ENCODE measurements at places on chromosomes 2 and 18.

DNA sequence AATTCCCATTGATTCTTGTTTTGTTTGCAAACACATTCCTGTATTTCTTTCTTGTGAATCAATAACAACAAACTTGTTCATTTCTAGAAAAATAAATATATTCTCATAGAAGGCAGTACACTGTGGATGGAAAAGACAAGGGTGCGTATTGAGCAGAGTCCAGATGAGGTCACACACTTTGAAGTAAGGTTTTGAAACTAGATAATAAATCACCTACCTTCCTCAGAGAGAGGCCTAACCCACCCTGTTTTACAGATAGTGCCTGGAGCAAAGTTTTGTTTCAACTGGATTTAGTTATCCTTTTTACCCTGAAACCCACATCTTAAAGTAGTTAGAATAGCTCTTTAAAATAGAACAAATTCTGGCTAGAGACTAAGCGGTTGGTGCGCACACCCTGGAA lies 137.1 kb upstream of the PIEZO2 start:
- DNase-seq = no peak

DNA sequence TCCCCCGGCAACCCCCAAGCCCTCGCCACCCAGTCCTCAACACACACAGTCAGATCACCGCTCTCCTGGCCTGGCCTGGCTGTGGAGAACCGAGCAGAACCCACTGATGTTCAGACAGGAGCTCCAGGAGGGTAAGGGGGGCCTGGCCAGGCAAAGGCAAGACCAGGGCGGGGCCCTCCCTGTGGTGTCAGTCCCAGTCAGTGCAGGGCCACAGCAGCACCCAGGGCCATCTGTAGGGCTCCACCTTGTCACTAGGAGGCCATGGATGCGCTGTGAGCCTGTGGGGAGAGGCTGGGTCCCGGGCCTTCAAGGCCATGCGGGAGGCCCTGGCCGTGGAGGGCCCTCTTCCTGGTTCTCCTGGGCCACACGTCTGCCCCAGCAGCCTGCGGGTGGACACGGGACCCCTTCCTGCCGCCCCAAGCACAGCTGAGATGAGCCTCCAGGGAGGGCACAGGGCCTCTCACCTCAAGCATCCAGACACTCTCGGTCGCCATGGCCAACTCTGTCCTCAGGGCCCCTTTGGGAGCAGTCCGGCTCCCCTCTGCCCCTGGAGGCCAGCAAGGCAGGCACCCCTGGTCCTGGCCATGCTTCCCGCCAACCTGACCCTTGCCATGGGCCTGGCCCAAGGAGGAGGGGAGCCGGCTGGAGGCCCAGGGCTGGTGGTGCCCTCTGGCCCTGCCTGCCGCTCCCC lies 2.0 kb downstream of the ANO7 start:
- DNase-seq = peak; percentile 12

- DNase-seq = no peak
These were observed 594.4 kb downstream of the DPP10 start for GRCh38 chr2:115036818-115037217.

DNA sequence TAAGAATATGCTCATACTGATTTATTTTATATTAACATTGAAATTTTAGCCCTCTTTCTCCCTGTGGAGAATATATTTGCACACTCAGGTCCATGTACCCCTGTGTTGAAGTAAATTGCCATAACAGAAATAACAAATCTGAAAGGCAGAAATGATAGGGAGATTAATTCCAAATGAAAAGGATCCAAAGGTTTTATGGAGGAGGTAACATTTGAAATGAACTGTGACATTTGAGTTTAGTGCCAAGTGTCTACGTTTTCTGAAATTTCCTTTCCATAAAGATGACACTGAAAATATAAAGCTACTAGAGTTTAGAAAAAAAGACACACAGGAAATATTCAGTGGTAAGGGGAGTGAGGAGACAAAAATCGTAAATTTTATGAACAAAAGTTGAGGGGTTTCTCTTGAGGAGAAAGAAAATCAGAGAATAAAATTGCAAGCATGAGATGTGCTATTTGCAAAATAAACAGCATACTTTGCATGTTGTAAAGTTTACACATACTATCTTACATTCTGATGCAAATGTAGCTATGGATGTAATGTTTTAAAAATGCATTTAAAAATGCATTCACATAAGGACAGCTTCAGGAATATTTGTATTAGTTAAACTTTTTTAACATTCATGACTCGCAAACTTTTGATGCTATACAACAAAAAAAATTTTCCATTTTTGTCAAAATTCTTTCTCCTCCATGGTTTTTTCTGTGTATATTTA lies 69.5 kb downstream of the BAZ2B start:
- DNase-seq = no peak

DNA sequence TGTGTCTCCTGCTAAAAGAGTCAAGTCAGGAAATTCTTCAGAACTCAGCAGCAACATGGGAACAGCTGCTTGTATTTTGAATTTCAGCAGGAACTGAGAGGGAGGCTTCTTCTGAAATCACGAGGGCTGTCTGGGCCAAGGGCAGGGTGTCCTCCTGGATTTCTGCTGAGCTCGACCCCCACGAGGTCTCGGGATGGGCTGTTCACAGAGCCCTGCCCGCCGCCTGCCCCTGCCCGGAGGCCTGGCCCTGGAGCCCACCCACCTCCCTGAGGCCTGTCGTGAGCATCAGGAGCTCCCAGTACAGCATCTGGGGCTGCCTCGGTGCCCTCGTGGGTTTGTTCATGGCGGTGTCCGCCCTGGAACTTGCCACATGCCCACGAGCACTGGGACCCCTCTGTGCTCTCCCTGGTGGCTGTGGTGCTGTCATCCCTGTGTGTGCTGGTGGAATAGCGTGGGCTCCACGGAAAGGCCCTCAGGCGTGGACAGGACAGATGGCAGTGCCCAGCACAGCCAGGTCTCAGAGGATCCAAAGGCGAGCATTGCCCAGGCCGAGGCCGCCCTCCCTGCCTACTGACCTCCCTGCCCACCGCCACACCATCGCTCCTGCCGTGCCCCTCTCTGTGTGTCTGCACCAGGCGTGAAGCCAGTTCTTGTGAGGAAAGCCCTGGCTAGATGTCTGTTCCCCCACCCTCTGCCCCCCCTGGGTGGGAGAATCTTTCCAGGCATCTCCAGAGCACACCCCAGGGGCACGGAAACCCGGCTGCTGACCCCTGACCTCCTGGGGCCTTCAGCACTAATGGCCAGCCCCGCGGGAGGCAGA lies 25.9 kb downstream of the RAMP1 start:
- no peak for DNase-seq

GRCh38 chr2:46041434-46041833 lies 255.8 kb upstream of the EPAS1 start:
- DNase-seq = no peak

- DNase-seq = no peak
These were observed 207.1 kb upstream of the SMAD2 start for GRCh38 chr18:48137374-48138081.

DNA sequence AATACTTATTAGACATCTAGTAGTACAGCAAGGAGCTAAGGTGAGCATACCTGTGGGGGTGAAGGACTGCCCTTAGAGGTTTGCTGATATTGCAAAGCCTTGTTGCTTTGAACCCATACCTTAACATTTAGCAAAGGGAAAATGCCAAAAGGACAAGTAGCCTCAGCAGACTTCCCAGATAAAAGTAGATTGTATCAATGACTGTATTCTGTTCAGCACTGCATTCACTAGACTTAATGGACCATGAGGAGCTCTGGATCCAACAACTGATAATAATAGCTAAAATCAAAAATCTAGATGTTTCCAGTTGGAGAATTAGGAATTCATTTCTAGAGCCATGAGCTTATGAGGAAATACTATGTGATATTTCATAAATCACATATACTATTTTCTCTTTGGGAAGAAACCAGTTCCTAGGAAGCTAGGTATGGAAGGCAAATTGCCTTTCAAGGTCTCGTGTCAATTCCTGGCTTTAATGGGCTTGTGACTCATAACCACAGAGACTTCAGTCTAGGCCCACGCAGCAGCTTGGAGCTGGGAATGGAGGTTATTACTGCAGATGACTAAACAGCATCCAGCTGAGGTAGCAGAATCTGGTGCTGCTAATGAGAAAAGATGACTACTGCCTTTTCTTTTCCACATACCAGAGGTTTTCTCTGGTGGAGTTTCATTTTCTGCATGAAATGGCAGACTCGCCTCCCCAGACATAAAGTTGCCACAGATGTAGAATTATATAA lies 191.2 kb upstream of the NABP1 start:
- DNase-seq = peak; percentile 85

GRCh38 chr2:236626391-236627150 lies 56.9 kb downstream of the ACKR3 start:
- no peak for DNase-seq

GRCh38 chr18:76452357-76452756 lies 42.7 kb downstream of the ZNF516 start:
- no peak for DNase-seq

DNA sequence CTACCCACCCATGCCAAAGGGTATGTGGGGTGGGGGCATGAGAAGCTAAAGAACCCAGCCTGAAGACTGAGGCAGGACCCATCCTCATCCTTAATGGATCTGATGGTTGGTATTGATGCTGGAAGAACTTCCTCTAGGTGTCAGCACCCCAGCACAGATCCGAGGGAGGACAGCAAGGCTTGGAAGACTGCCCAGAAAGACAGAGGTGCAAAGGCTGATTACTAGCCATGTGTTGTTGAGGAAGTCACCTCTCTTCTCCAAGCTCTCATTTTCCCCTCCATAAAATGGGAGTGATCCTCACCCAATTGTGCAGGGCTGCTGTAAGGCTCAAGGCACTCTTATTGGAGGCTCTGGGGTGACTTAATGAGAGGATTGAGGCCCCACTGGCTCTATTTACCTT lies 256.5 kb downstream of the CELF4 start:
- DNase-seq = no peak

DNA sequence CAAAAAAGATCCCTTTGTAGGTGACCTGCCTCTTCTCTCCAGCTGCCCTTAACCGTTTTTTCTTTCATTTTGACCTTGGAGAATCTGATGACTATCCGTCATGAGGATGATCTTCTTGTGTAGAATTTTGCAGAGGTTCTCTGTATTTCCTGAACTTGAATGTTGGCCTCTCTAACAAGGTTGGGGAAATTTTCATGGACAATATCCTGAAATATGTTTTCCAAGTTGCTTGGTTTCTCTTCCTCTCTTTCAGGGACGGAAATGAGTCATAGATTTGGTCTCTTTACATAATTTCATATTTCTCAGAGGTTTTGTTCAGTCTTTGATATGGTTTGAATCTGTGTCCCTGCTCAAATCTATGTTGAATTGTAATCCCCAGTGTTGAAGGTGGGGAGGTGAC lies 34.0 kb downstream of the ZC3H8 start:
- no peak for DNase-seq

- peak; percentile 10 for DNase-seq
These were observed 558.8 kb upstream of the CDH2 start for GRCh38 chr18:28735731-28736130.

DNA sequence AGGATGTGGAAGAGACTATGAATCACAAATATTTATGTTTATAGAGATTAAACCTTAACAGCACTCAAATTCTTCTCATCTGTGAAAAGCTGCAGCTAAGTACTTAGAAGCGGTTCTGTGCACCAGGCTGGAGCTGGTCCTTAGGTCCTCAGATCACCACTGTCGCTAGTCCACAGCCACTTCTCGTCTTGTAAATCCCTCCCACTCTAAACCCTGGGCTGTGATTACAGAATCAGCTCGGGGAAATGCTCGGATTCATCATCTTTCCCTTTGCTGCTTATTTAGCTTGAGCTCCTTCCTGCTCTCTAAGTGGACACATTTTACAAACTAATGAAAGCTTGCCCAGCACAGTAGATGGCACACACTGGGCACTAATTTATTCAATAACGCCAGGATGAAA lies 61.7 kb downstream of the RNF152 start:
- peak; percentile 27 for DNase-seq

Data from hepatic stellate cell (primary cell).